ENCODE measurements at places on chromosomes 1 and 21.
A peak's percentile ranks its signal among the peaks of the same experiment; 100 is the strongest.

DNA sequence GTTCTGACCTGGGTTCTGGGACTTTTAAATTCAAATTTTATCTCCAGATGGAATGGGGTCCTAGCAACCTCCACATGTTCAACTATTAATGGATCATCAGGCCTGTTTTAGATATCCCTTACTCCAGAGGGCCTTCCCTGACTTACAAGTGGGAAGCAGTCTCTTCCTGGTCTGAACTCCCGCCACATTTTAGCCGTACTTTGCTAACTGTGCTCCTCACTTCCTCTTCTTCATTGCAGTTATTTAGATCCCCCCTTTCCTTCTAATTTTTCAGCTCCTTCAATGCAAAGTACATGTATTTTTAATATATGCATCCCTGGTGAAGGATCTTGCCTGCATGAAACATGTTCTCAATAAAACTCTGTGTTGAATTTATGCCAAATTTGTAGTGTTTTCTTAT, 3.7 kb downstream of the CD1A start:
- no peak for DNase-seq

GRCh38 chr1:14822493-14822892, 224.0 kb downstream of the KAZN start:
- no peak for DNase-seq

DNA sequence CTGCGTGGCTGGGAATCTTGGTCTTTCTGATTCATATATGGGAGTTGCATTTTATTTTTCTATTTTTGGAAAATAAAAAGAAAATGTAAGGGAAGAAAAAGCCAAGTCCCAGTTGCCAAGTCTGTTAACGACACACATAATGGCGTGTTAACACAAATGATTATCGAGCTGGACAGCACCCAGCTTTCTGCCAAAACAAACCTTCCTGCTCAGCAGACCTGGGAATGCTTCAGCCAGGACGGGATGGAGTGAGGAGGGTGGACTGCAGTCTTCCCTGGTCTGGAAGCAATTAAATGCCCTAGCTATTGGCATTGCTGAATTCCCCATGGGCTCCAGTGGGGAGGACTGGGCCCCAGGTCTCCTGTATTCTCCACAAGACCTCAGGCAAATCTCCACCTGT, 184.2 kb upstream of the USP24 start:
- DNase-seq: peak; percentile 40

DNA sequence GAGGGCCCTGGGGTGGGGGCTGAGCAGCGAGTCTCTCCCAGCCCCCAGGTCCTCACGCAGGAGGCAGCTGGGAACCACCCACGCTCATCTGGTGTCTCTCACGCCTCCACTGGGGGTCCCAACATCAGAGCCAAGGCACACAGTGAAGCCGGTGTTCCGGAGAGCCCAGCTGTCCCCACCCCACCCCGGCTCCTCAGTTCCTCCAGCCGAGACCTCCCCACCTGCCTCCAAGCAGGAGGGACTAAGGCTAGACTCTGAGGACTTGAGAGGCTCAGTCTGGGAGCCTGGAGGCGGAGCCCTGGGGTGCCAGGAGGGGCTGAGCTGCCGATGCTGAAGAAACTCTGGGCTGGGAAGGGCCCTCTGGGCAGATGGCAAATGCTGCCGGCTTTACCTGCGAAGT, 1.6 kb upstream of the HPCA start:
- DNase-seq: no peak

- no peak for DNase-seq
Observed at GRCh38 chr1:225923381-225923691, 714 bp downstream of the PYCR2 start.

- DNase-seq: no peak
Observed at GRCh38 chr1:12130466-12131130, 36.2 kb upstream of the TNFRSF1B start.
